PC-3 (cell line): ENCODE measurements at places on chromosomes 1 and 21. TPM values are rescaled to one million over a fixed set of nuclear protein-coding genes. Genes with fewer than 3 reads are reported as not detected.

DNA sequence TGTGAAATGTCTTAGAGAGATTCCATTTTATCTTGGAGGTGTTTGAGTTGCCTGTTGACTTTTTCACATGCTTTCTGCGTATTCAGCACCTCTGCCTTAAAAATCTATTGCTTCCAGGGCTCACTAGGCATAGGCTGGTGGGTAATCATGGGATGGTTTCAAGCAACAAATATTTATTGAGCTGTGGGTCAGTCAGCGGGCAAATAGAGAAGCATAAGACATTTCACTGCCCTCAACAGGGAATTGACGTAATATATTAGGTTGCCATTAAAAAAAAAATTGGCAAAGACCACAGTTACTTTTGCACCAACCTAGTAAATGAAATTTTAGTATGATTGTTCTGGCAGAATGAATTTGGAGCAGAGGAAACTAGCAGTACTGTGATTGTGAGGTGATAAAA is 44.3 kb upstream of the NBL1 start:
- no peaks in the 10 kb centered on the region for H3K27me3 ChIP-seq
- H3K27ac ChIP-seq: no peak overlapping the region
- no peak overlapping the region for H3K4me3 ChIP-seq
- H3K36me3 ChIP-seq: peaks cover 14% of the 10 kb centered on the region; the same call in 1 of the 2 replicates
- no peak for DNase-seq

DNA sequence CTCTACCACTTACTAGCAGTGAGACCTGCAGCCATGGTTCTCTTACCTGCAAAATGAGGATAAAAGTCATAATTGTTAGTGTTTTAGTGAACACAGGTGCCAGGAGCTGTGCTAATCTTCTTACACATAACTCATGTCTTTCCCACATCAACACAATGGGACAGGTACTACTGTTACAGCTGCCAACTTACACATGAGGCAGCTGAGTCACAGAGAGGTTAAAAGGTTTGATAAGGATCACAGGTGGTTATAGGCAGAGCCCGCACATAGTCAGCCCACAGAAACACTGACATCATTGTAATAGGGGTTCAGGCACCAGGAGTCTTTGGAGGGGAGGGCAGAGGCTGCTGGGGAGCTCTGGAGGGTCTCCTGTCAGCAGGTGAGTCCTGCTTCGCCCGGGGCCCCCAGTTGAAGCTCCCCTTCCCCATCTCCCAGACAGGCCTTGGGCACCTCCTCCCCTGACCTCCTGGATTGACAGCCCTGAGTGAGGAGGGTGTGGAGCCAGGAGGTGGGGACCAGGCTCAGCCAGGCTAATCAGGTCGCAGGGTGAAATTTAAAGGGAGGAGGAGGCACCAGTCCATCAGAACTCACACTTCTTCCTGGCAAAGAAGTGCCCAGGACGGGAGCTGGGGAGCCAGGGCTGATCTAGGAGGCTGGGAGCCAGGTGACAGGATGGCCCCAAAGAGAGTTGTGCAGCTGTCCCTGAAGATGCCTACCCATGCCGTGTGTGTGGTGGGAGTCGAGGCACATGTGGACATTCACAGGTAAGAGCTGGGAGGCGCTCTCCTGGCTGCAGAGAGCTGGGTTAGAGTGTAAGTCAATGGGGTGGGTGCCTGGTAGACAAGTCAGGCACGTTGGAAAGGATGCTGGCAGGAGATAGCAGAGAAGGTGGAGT is at the start of gene PADI1:
TSS of gene PADI1 (plus strand) at position 583 of the 895 bp plus-strand sequence. CDS start at position 673, 90 bp downstream.
- H3K4me1 ChIP-seq: peaks cover 45% of the 10 kb centered on the region
- DNase-seq: peak; percentile 42
- no peak within 1 kb of the TSS for H3K4me3 ChIP-seq
- H3K27me3 ChIP-seq: no peaks in the 10 kb centered on the region
- H3K36me3 ChIP-seq: no peaks in the 10 kb centered on the region

DNA sequence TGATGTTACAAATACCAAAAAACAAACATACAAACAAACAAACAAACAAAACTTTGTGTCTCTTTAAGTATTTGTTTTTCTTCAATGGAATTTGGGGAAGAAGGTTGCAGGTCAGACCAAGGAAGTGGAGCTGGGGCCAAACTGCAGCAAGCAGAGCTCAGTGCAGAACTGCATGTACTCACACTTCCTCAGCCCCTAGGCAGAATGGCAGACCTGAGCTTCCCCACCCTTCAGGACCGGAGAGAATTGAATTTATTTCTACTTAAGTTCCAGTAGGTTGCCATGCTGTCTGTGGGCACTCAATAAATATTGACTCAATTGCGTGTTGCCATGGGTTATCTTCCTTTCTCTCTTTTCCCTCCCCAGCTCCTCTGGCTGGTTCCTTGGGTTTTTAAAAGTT is 173.6 kb downstream of the PTGER3 start:
- H3K27me3 ChIP-seq: peaks cover 19% of the 10 kb centered on the region; the same call in 1 of the 2 replicates
- no peaks in the 10 kb centered on the region for H3K4me1 ChIP-seq

GRCh38 chr1:206609229-206609991 is 2.9 kb downstream of the EIF2D start:
- no peak overlapping the region for H3K4me3 ChIP-seq
- DNase-seq: no peak
- H3K27me3 ChIP-seq: no peaks in the 10 kb centered on the region
- peaks cover 31% of the 10 kb centered on the region for H3K36me3 ChIP-seq
- no peak overlapping the region for H3K27ac ChIP-seq

The OSCP1 gene
- total RNA-seq: 3.8 and 7.3 TPM in 2 replicates

- no peaks in the 10 kb centered on the region for H3K36me3 ChIP-seq
- peak; percentile 74 for DNase-seq
- peaks cover 24% of the 10 kb centered on the region for H3K4me1 ChIP-seq
- peak within 1 kb of the TSS; percentile 43; the same call in 1 of the 2 replicates for H3K4me3 ChIP-seq
- no peak within 1 kb of the TSS for H3K27ac ChIP-seq
Observed at GRCh38 chr1:24111996-24112779, at the start of gene MYOM3. Gene MYOM3, minus strand, starts transcription at chr1:24112135. Its CDS starts 3,499 bp downstream, at chr1:24108636.

DNA sequence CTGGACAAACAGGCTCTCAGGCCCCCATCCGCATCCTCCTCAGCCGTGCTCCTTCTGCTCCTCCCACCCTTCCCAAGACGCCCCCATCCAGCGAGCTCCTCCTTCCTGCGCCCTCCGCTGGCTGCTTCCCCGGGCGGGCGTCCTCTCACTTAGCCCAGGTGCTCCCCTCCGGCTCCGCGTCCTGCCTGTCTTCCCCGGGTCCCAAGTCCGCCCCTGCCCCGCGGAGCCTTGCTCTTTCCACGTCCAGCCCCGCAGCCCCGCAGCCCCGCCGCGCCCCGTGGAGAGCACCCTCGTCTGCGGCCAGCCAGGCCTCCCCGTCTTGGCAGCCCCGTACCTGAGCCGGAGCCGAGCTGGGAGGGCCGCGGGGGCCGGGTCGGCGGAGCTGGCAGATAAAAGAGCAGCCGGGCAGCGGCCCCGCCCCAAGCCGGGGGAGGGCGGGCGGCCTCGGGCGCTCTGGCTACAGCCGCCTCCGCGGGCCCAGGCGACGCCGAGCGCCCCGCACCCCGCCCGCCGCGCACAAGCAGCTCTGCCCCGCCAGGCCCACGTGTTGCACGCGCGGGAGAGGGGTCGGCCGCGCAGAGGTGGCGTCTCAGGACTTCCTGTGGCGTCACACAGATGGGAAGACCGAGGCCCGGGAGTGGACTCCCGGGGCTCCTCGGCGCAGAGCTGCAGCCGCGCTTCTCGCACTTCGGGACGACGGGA is at the start of gene PAQR7:
TSS of gene PAQR7 (minus strand) at position 555 of the 702 bp plus-strand sequence. CDS start 11,869 bp downstream, outside the sequence.
- peaks cover 6% of the 10 kb centered on the region; the same call in 1 of the 2 replicates for H3K4me1 ChIP-seq
- H3K36me3 ChIP-seq: no peaks in the 10 kb centered on the region
- H3K27me3 ChIP-seq: no peaks in the 10 kb centered on the region
- H3K4me3 ChIP-seq: peak within 1 kb of the TSS; percentile 90
